ENCODE measurements at places on chromosomes 5 and 9. TPM values are rescaled to one million over a fixed set of nuclear protein-coding genes. Genes with fewer than 3 reads are reported as not detected.

GRCh38 chr5:125564317-125564975, 818.0 kb upstream of the ZNF608 start:
- DNase-seq = no peak

DNA sequence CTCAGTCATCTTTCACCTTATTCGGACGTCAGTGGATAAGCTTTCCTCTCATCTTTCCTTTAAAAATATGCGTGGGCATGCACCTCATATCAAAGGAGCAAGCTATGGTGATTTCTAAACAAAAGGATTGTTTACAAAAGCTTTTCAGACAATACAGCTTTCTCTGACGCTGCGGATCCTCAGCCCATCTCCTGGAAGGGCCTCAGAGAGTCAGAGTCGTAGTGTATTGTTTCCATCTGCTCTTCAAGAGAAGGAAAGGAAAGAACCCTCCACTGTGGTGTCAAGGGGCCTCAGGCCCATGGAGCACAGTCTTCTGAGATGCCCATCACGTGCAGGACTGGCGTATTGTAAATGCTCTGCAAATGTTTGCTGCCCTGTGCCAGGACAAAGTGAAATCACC, 163.4 kb upstream of the MAP1B start:
- no peak for DNase-seq

Gene LIFR
- total RNA-seq = 11.0 TPM

Gene UNC5A
- total RNA-seq = 1.1 TPM

DNA sequence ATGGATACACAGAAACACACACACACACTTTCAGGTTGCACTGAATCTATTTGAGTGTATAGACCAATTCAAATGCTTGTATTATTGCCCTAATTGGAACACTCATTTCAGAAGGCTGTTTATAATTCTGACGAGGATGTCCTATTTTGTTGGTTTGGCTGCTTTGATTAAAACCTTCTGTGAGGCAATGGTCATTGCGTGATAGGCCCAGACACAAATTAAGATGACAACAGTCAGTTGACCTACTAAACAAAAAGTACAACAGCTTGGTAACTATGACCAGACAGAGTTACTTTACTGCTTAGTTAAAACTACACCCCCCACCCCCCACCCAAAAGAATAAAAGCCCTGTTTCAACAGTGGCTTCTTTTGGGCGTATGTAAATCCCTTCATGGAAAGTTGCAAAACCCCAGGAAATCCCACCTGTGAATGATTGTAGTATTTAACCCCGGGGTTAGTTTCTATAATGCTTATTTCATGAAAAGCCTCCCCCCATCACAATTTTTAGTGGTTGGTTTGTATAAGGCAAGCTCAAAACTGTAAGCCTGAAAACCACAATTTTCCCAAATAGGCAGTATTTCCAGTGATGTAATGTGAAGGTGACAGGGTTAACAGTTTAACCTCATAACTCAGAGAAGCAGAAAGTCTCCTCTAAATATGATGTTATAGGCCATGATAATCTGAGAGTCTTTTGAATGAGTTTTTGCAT, 340.8 kb downstream of the FGF10 start:
- DNase-seq = no peak

Gene GGTA1
- not detected for total RNA-seq

DNA sequence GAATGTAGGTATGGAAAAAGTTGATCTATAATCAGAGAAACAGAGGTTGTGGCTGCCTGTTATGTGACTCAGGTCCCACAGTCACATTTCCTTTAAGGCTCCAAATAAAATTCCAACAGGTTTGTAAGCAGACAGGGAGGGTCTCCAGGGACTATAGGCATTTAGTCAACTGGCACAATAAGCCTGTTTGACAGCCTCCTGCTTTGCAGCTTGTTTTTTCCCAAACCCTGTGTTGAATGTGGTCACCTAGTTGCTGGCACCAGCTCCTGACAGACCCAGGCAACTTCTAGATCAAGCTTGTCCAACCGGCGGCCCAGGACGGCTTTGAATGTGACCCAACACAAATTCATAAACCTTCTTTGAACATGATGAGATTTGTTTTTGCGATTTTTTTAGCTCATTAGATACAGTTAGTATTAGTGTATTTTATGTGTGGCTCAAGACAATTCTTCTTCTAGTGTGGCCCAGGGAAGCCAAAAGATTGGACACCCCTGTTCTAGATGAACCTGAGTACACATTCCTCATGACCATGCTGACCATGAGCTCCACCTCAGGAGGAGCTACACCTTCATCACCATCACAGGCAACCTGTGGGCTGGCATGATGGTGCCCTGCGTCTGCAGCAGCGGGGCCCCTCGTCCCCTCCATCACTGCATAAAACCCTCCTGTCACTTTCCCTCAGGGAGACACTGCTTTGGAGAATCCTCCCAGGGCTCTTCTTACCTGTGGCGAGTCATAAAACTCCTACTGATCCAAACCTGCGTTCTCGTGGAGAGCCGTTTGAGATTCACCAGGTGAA, 15.7 kb upstream of the GRHPR start:
- DNase-seq = no peak

DNA sequence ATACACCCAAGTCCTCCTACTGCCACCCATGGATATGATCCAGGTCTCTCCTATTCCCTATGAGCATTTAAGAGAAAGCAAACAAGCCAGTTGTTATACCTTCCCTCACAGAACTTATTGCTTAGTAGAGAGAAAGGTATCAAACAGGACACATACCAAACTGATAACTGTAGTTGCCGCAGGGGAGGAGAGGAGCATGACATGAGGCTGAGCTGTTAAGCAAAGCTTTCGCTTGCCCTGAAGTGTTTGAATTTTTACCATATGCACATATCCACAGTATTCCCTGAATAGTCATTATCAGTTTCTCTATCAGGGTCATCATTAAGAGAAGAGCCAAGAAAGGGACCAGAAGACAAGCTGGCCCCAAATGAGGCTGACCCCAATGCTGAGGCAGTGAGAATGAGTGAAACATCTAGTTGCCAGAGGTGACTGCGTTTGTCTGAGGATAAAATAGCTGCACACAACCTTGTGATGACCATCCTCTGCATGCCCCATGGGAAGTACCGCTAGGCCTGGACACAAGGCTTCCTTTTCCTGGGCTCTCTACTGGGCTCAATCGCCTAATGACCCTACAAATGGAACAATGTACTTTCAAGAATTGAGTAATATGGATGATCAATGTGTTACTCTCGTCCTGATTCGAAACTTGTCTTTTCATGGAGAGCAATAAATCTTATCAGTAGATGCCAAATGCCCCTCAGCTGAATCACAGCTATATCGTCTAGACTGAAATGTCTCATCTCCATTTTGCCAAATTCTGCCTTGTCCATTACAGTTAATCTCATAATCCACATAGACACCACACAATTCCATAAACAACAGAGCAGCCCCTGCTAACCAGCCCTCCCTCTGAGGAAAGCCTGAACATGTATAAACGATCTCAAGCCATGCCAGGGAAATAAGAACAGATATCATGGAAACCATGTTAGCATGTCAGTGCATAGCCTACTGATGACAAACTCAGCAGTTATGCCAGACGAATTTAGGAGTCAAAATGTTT, 4.3 kb upstream of the IFNK start:
- DNase-seq = no peak

DNA sequence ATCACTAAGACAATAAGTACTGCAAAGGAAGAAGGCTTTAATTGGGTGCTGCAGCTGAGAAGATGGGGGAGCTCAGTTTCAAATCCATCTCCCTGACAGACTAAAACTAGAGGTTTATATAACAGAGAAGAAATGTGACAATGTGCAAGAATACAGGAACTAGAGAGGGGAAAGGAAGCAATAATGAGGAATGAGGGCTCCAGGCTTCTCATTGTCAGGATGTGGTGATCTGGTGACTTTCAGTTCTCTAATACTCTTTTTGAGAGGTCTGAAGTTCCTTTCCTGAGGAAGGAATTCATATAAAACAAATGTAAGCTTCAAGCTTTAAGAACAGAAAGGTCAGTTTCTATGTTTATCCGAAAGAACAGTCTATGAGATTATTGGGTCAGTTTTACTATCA, 42.5 kb upstream of the SPATA31E1 start:
- DNase-seq = no peak

Gene F2RL2
- 2.0 TPM for total RNA-seq

Gene SEMA4D
- 27.8 TPM for total RNA-seq

Measured in kidney epithelial cell (primary cell).